MCF 10A (cell line): ENCODE measurements at places on chromosomes 13 and 19. TPM values are rescaled to one million over a fixed set of nuclear protein-coding genes. Genes with fewer than 3 reads are reported as not detected.

FLT3LG gene
- total RNA-seq = 1.5 and 3.6 TPM in 2 replicates

DNA sequence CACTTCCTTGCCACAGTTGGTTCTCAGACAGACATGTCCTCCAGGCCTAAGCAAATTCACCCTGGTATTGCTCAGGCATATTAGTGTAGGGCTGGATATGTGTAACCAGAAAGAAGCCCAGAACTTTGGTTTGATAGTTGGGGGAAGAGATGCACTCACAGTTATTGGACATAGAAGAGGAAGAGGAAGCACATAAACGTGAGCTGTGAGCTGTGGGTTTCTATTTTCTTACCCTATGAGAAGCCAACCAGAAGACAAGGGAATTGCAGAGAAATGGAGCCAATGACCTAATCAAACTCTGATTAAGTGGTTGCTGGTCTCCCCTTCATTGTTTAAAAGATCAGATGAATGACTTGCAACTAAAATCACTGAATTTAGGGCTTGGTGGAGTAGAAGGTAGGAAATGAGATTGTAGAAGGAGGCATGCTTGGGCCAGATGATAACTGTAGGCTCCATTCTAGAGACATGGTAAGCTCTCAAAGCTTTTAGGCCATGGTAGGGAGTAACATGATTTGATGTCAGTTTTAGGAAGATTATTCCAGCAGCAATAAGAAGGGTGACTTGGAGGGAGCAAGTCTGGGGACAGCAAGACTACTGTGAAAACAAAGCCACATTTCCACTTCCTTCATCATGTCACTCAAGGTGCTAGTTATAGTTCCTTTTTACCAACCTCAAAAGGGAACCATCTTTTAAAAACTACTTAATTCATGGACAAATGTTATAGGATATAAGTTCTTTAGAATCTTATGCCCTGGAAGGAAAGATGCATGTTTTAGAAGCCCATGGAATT, 24.1 kb upstream of the WDFY2 start:
- peaks cover 39% of the 10 kb centered on the region for H3K4me1 ChIP-seq
- no peak overlapping the region for H3K4me3 ChIP-seq
- DNase-seq = no peak
- no peaks in the 10 kb centered on the region for H3K27me3 ChIP-seq

GRCh38 chr19:873084-873483, 13.6 kb downstream of the CFD start:
- H3K27me3 ChIP-seq = no peaks in the 10 kb centered on the region
- peaks cover 24% of the 10 kb centered on the region for H3K4me1 ChIP-seq
- H3K36me3 ChIP-seq = peaks cover 33% of the 10 kb centered on the region
- peak; percentile 89 for DNase-seq
- peak overlapping the region; percentile 75 for H3K4me3 ChIP-seq

DNA sequence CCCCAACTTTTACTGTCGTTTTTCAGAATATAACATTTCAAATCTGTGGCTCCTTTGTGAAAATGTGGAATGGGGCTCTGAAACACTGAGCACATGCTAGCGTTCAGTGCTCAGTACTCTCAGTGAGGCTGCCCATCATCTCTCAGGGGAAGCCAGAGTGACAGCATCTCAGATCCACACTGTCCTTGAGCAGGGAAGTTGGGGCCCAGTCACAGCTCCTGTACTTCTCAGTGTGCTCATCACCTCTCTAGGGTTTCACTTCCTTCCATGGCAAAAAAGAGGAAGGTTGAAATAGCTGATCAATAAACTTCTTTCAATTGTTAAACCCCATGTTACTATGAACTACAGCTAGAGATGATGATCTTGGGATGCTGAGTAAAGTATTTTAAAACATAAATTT, 565.9 kb upstream of the SPRY2 start:
- no peak overlapping the region for H3K4me3 ChIP-seq
- peaks cover 6% of the 10 kb centered on the region for H3K4me1 ChIP-seq
- no peaks in the 10 kb centered on the region for H3K27me3 ChIP-seq
- H3K36me3 ChIP-seq = no peaks in the 10 kb centered on the region

- H3K4me3 ChIP-seq = no peak overlapping the region
- H3K27me3 ChIP-seq = no peaks in the 10 kb centered on the region
- no peak overlapping the region for H3K27ac ChIP-seq
- peaks cover 6% of the 10 kb centered on the region for H3K36me3 ChIP-seq
- DNase-seq = no peak
- no peaks in the 10 kb centered on the region for H3K4me1 ChIP-seq
Measured at GRCh38 chr13:67967031-67967430, 736.9 kb upstream of the PCDH9 start.

DNA sequence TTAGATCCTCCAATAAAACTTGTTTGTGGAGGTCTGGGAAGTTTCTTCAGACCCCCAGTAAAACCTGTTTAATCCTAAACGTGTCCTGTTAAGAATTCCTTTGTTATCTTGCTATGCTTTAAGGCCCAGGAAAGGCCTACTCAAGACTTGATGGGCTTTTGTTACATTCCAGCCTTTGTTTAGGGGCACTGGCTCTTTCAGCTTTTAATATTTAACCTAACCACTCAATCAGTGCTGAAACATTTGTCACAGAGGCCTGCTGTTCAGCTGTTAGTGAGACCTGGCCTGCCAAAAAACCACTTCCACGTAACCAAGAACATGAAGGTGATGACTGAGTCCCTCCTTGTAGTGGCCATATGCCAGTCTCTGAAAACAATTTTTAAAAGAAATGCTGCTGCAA, 41.7 kb downstream of the PCDH17 start:
- no peak overlapping the region for H3K4me3 ChIP-seq
- peaks cover 75% of the 10 kb centered on the region for H3K27me3 ChIP-seq
- H3K27ac ChIP-seq = no peak overlapping the region

DNA sequence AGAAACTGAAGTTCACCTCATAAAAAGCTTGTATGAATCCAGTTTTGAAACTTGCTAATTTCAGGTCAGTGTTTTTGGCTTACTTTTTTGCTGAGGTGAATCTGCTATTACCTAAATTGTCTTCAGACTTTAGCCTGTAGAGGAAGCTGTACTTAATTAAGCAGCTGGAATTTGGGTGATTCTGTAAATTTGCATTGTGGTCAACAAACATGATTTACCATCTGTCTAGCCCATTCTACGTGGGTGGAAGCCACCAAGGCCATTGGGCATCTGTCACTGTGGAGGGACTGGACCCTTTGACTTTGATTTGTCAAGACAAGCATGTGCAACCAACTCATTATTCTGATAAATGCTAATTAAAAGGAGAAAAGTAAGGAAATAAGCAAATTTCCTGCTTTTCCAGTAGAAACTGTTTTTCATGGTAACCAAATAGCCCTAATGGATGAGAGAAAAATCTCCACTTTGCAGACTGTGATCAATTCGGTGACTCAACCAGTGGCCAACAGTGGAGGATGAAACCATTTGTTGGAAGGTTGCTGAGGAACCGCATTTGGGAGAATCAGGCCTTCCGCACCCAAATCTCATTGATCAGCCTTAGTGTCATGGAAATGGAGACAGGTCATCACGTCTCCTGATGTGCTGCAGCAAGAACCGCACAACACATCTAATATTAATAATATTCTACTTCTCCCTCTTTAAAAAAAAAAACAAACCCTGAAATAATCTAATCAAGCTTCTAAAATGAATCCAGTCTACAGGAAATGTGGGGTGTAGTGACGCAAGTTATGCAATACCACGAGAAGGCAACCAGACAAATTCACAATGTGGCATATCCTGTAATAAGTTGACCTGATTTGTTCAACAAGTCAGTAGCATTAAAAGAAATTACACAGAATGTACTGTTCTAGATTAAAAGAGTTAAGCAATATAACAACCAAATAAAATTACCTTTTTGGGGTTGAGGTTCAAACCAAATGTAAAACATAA, 54.3 kb downstream of the GARRE1 start:
- H3K4me3 ChIP-seq = no peak overlapping the region
- peaks cover 6% of the 10 kb centered on the region for H3K4me1 ChIP-seq
- H3K36me3 ChIP-seq = peaks cover 5% of the 10 kb centered on the region
- DNase-seq = no peak
- no peaks in the 10 kb centered on the region for H3K27me3 ChIP-seq
- H3K27ac ChIP-seq = no peak overlapping the region

DNA sequence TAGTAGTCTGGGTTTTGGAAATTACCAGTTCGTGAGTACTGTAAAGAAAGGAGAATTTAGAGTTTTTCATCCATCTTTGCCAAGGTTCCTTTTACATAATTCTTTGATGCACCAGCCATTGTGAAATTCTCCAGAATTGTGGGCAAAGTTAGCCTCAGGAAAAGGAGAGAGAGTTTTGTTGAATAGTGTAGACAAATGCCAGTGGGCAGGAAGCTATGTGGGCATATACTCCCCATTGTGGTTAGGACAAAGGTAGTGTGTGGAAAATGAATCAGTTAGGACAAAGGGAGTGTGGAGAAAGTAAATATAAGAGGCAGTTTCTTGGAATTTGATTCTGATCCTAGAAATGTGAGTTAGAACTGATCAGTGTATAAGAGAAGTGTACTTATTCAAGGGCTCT, 67.9 kb downstream of the PCCA start:
- peaks cover 13% of the 10 kb centered on the region for H3K36me3 ChIP-seq
- DNase-seq = peak; percentile 87
- H3K4me3 ChIP-seq = peak overlapping the region; percentile 0
- peaks cover 14% of the 10 kb centered on the region for H3K4me1 ChIP-seq

GRCh38 chr13:109955598-109955997, 169.2 kb upstream of the IRS2 start:
- H3K4me3 ChIP-seq = no peak overlapping the region
- H3K27me3 ChIP-seq = no peaks in the 10 kb centered on the region
- DNase-seq = no peak
- H3K27ac ChIP-seq = no peak overlapping the region
- H3K4me1 ChIP-seq = peaks cover 6% of the 10 kb centered on the region
- no peaks in the 10 kb centered on the region for H3K36me3 ChIP-seq

COX6B2 gene
- 0.33 and 0.93 TPM in 2 replicates for total RNA-seq

GRCh38 chr13:38826182-38826813, 139.4 kb downstream of the FREM2 start:
- H3K27me3 ChIP-seq = no peaks in the 10 kb centered on the region
- H3K4me3 ChIP-seq = no peak overlapping the region
- H3K4me1 ChIP-seq = no peaks in the 10 kb centered on the region
- no peaks in the 10 kb centered on the region for H3K36me3 ChIP-seq
- no peak for DNase-seq

GRCh38 chr13:50370303-50370950, 355.2 kb downstream of the KCNRG start:
- DNase-seq = no peak
- no peaks in the 10 kb centered on the region for H3K36me3 ChIP-seq
- peaks cover 15% of the 10 kb centered on the region for H3K4me1 ChIP-seq
- no peak overlapping the region for H3K4me3 ChIP-seq

RASAL3 gene
- total RNA-seq = not detected in 2 replicates

DNA sequence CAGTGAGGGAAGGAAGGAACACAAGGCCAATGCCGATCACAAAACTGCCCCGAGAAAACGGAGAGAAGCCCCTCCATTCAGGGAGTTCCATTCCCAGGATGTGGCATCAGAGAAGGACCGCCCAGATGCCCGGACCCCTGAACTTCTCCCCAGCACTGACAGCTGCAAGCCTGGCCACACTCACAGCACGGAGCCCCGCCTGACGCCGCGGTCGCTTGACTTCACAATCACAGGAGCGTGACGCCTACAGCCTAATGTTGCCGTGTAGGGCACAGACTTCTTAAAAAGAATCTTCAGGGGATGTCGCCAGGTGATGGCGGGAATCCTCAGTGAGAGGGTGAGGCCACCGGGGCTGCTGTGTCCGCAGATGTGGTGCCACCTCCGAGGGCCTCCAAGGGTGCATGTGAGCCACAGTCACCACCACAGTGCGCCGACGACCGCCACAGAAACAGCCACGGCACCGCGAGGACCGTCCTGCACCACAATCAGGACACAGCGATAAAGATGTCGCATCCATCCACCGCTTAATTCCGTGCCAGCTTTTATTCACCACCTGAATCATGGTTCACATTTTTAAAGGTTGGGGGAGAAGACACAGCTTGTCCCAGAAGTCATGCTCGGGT, 77.2 kb downstream of the SPACA7 start:
- H3K27ac ChIP-seq = no peak overlapping the region
- no peak overlapping the region for H3K4me3 ChIP-seq
- no peaks in the 10 kb centered on the region for H3K36me3 ChIP-seq
- no peak for DNase-seq

DNA sequence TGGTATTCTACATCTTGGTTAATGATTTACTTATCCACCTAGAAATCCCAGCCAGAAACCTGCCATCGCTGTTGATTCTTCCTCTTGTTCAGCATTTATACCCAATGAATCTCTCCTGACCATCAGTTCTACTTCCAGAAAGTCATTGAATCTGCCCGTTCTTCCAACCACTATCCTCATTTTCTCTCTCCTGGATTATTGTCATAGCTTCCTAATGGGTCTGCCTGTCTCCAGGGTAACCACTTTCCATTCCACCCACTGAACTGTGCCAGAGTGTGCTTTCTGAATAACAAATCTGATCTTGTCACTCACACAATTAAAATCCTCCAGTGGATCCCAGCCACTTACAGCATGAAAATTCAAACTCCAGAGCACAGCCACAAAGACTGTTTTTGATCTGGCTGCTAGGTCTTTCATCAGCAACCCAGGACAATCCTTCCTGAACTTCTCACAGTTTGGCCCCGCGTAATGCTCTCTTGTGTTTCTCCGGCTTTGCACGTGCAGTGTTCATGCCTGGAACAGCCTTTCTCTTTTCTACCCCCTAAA, 330.6 kb downstream of the SPRY2 start:
- no peaks in the 10 kb centered on the region for H3K36me3 ChIP-seq
- no peak overlapping the region for H3K27ac ChIP-seq
- H3K4me1 ChIP-seq = peaks cover 10% of the 10 kb centered on the region
- H3K4me3 ChIP-seq = no peak overlapping the region
- H3K27me3 ChIP-seq = no peaks in the 10 kb centered on the region

GRCh38 chr19:30799865-30800755, 427.9 kb downstream of the ZNF536 start:
- H3K27ac ChIP-seq = no peak overlapping the region
- no peak overlapping the region for H3K4me3 ChIP-seq
- H3K36me3 ChIP-seq = no peaks in the 10 kb centered on the region
- H3K4me1 ChIP-seq = no peaks in the 10 kb centered on the region
- H3K27me3 ChIP-seq = no peaks in the 10 kb centered on the region

HTR2A gene
- total RNA-seq = not detected in 2 replicates

CATSPERD gene
- not detected in 2 replicates for total RNA-seq

HIF3A gene
- total RNA-seq = 0.47 TPM in 1 of 2 replicates, not detected in the other

DNA sequence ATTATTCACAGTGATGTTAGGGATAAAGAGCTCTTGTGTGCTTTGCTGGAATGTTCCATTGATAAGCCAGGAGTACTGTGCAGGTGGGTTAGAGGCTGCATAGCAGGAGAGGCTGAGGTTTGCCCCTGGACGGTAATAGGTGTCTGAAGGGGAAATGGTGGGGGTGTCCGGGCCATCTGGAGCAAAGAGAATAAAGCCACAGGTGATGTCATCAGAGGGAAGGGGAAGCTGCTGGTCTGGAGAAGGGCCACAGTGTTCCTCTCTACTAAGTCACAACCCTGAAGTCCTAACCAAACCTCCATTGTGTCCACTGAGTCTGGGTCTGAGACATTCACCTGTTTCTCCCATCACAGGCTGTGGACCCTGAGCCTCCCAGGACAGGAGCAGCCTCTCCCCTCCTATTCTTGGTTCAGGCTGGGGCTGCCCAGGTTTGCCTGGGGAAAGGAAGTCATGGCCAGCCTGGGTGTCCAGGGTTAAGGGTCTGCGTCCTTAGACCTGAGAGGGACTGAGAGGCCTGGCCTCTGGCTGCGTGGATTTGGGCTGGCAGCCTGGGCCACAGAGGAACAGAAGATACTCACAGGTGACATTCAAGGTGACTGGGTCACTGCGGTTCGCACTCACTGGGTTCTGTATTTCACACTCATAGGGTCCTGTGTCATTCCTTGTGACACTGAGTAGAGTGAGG, 6.8 kb downstream of the CEACAM1 start:
- H3K4me1 ChIP-seq = no peaks in the 10 kb centered on the region
- H3K27ac ChIP-seq = no peak overlapping the region
- H3K36me3 ChIP-seq = no peaks in the 10 kb centered on the region
- H3K4me3 ChIP-seq = no peak overlapping the region
- DNase-seq = no peak

GJB2 gene
- total RNA-seq = 12.9 and 15.5 TPM in 2 replicates
